Stimulated activated CD4-positive, alpha-beta T cell treated with anti-CD3 and anti-CD28 coated beads, TNF-alpha, amount 100 ng/mL, for 48 hours (primary cell): ENCODE measurements at places on chromosomes 2 and 18.

DNA sequence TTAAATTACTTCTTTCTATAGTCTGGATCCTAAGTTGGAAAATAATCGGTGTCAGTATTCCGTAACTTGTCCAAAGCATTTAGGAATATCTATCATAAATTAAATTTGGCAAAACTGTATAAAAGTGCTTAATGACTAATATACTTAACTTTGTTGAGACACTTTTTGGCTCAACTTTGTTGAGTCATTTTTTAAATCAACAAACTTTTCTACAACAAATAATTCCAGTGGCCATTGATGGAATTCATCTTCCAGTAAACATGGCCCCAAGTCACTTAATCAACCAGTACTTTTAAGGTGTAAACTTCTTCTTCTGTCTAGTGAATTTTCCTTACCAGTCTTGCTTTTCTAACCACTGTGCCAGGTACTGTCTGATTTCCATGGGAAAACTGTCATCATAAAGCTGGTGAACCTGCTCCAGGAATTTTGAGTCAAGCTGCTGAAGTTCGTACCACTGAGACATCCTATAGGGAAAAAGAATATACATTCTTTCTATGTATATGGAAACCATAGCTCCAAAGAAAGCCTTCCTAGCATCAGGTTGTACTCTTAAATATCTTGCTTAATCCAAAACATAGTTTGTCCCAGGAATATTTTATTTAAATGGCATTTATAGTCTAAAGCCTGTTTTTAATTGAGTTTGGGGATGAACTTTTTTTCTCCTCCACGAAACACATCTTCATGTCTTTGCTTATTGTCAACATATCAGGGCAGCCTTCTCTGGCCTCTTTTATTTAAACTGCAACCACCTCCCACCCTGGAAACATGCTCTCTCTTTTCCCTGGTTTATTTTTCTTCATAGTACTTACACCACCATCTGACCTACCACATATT lies 4.2 kb downstream of the STAT1 start:
- no peak for DNase-seq

- no peak for DNase-seq
These were observed 385.7 kb downstream of the MBD2 start for GRCh38 chr18:53838746-53839145.

- no peak for DNase-seq
These were observed 79.7 kb upstream of the MAP4K4 start for GRCh38 chr2:101617796-101618195.

- no peak for DNase-seq
These were observed 34.2 kb downstream of the ASXL2 start for GRCh38 chr2:25844089-25844488.

DNA sequence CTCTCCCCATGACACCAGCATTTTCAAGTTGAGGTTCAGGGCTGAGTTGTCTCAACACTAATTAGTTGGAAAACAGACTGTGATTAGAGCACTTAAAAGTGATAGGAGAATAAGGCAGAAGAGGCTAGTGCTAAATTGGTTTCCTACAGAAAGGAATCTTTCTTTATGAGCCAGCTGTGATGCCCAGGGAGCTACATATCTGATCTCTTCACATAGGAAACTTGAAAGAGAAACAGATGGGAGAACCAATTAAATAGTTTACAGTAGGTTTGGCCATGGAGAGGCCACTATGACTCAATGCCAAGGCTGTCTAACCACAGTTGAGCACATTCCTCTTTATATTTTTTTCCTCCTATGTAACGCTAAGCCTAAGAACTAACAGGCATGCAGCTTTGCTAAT lies 418.3 kb upstream of the CYRIA start:
- DNase-seq, result no peak

GRCh38 chr2:46716927-46717326 lies 198.7 kb downstream of the MCFD2 start:
- DNase-seq, result no peak

DNA sequence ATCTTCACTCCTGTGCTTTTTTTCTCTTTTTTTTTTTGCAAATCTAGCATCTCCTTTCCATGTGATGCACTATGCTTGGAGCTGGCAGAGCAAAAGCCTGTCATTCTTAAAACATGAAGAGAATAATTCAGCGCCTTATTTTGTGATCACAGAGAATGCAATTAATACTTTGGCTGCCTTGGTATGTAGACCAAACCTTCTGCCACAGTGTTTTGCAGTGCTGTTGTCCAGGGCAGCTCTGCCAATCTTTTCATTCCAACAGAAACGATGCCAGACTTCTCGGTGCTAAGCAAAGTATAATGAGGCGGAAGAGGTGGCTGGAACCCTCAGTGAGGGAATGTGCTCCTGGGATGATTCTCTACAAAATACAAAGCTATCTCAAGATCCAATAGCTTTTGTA lies 25.6 kb downstream of the BCL2 start:
- no peak for DNase-seq

- DNase-seq, result no peak
These were observed 83.9 kb downstream of the PIK3C3 start for GRCh38 chr18:42038936-42039335.

GRCh38 chr2:10123281-10123680 lies 742 bp downstream of the RRM2 start:
- no peak for DNase-seq

DNA sequence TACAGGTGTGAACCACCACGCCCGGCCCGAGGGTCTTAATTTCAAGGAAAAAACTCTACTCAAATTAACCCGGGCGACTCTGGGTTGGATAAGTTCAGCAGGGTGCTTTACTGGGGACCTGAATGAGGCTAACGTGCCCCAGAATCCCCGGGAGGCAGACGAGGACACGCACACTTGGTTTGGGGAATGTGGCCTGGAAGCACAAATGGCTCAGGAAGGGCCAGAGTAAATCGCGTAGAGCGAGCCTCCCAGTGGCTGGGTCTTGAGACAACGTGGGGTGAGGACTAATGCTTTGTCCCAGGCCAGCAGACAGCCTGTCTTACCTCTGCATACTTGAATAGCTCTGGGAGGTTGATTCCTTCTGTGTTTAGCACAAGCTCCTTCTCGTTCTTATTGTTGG lies 75.8 kb downstream of the POLR1A start:
- no peak for DNase-seq

DNA sequence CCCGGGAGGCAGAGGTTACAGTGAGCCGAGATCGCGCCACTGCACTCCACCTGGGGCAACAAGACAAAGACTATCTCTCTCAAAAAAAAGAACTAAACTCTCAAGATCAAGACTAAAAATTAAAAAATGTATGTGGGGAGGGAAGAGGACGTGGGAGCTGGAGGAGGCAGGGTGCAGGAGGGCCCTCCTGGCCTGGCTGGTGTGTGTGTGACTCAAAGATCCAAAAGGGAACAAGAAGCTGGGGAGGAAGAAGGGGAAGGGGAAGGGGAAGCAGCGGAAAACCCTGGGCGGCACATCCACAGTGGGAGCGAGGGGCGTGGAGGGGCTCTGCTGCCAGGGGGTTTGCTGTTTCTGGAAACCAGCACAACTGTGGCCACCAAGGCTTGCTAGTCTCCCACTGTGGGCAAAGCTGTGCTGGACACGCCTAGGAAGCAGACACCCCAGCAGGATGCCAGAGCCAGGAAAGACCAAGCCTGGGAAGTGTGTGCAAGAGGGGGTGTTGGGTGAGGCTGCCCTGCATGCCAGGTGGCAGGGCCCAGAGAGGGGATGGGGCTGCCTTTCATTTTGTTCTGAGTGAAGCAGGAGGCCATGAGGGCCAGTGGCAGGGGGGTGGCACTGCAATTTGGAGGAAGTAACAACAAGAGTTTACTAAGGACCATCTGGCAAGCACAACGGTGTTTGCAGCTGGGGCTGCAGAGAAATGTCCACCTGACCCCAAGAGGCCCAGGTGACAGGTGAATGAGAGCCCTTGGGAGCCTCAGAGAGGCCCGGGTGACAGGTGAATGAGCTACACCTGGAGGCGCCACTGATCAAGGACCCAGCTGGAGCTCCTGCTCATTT lies 44.5 kb downstream of the ANO7 start:
- no peak for DNase-seq

DNA sequence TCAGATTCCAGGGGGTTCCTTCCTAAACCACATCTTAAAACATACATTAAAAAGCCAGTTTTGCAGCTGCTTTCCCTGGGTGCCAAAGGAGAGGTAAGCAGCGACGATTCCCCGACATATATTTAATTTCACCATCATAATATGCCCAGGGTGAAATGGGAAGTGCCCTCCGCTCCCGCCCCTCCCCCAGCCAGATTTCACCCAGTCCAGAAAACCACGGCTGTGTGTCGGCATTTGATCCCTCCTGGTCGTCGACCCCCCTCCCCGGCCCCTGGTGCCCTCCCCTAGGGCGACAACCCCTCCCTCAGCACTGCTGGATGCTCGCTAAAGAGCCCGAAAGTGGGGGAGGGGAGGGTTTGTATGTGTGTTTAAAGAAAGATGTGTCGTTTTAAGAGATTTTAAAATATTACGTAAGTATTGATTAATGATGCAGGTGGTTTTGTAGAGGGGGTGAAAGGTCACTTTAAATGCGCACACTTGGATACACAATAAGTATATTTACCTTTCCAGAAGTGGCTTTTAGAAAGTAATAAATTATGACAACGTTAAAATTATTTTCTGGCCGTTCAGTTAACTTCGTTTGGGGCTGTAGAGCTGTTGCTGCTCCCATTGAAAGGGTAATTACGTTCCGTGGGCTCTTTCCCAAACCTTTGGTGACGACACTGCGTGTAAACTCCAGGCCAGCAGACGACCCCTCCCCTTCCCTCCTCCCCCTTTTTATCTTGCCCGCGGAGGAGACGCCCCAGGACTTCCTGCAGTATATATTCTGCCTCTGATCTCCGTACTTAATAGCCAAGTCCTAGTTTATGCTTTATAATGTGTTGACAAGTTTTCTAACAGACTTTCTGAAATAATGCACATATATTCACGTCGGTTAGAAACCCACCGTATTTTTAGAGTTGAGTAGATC lies 3.4 kb upstream of the BCL11A start:
- no peak for DNase-seq

DNA sequence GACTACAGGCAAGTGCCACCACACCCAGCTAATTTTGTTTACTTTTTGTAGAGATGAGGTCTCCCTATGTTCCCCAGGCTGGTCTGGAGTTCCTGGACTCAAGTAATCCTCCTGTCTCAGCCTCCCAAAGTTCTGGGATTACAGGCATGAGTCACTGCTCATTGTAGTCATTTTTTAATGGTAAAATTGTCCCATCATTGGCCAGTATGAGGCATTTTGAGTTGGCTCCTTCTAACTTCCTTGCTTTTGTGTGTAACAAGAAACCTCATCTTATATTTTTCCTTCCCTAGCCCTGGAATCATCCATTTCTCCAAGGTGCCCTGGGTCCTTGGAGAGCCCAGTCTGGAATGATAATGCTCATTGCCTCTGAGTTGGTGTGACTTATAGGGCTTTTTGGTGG lies 148.5 kb downstream of the INHBB start:
- no peak for DNase-seq

DNA sequence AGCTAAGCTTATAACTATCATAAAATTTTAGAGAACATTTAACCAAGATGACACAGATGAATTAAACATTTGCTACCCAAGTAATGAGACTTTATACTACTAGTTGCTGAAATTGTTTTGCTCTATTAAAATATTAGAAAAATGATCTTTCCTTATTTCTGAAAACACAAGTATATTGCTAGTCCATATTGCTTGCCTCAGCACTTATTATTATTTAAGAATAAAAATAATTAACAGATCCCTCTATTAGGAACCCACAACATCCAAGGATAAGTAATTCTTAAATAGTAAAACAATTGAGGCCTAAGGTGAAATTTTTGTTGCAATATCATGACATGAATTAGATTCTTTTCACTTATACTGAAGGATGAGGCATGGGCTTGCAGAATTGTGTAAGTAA lies 65.2 kb downstream of the CCDC148 start:
- DNase-seq, result no peak

DNA sequence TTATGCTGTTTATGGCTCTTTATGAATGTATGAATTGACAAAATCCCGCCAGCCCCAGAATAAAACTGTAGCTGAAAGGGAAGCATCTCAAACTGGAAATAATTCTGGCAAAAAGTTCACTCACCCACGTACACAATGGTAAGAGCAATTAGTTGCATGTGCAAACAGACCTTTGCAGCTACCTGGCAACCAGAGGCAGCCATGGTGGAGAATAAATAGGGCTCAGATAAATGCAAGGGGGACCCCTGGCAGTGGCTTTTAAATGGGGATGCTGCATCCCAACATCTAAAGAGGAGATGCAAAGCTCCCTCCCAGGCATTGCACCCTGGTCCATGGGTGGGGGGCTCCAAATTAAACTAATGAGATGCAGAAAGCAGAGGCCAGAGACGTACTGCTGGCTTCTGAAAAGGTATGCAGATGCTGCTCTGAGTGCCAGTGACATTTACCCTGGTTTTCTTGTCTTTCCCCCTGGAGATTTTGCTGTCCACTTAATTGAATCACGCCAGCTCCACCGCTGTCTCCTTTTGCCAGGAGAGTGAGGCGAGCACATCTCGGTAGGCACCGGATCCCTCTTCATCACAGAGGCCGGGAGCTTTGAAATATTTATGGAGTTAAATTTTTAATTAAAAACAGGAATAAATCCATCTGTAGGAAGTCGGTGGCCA lies 126.6 kb upstream of the NRP2 start:
- DNase-seq, result no peak

DNA sequence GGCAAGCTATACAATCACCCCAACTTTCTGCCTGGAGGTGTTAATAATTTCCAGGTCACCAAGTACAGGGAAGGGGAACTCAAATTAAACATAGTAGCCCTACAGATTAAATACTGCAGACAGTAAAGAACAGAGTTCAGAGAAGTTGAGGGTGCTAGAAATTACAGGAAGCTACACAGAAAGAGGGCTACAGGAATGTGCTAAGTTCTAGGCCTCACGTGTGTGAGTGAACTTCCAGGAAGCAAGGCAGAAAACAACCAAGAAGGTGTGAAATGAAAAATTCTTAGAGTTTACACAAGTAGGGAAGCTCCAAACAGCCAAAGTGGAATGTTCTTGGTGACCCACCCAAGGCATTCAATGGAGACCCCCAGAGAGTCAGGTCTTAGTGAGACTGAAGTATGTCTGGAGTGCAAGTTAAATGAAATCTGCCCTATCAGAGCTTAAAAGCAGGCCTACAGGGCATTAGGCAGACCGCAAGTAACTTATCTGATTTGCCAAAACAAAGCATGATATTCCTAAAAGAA lies 58.1 kb upstream of the RNU4ATAC start:
- no peak for DNase-seq

- no peak for DNase-seq
These were observed 475.7 kb upstream of the PKDCC start for GRCh38 chr2:41572154-41572553.

DNA sequence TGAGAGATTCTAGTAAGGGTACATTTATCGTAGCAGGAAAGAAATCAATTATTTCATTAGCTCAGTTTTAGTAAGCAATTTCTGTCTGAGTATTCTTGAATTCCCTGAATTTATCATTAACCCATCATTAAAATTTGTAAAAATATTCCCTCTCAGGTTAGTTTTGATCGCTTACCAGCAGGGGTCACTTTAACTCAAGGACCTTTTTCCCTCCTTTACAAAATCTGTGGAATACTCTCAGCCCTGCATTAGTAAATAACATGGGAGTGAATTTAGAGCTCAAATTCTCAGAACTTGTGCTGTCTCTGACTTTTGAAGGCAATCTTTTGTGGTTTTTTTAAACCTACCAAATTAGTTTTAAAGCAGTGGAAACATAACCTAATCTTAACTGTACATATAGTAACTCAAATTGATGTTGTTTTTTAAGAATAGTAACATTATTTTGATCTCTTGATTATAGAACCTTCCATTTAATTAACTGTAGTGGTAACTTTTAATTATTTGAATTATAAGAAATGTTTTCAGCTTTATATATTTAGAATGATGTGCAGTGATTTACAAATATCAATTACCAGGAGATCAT lies 97.2 kb downstream of the AGPS start:
- no peak for DNase-seq

- no peak for DNase-seq
These were observed 1135.9 kb downstream of the CNTNAP5 start for GRCh38 chr2:125160947-125161346.

- DNase-seq, result no peak
These were observed 408.5 kb downstream of the FBXO15 start for GRCh38 chr18:73739098-73739497.
